ENCODE measurements at places on chromosomes 3 and 15.

- DNase-seq: no peak
Observed at GRCh38 chr3:49388289-49388820, 23.4 kb downstream of the RHOA start.

DNA sequence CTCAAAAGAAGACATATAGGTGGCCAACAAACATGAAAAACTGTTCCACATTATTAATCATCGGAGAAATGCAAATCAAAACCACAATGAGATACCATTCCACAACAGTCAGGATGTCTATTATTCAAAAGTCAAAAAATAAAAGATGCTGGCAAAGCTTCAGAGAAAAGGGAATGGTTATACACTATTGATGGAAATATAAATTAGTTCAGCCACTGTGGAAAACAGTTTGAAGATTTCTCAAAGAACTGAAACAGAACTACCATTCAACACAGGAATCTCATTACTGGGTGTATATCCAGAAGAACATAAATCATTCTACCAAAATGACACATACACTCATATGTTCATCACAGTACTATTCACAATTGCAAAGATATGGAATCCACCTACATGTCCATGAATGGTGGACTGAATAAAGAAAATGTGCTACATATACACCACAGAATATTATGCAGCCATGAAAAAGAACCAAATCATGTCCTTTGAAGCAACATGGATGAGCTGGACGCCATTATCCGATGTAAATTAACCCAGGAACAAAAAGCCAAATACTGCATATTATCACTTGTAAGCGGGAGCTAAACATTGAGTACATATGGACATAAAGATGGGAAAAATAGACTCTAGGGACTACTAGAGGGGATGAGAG is 32.7 kb upstream of the DGKG start:
- no peak for DNase-seq

- DNase-seq: no peak
Observed at GRCh38 chr15:77630956-77631744, 1.6 kb downstream of the LINGO1 start.

- no peak for DNase-seq
Observed at GRCh38 chr3:103919327-103919726, 1447.4 kb upstream of the ALCAM start.

DNA sequence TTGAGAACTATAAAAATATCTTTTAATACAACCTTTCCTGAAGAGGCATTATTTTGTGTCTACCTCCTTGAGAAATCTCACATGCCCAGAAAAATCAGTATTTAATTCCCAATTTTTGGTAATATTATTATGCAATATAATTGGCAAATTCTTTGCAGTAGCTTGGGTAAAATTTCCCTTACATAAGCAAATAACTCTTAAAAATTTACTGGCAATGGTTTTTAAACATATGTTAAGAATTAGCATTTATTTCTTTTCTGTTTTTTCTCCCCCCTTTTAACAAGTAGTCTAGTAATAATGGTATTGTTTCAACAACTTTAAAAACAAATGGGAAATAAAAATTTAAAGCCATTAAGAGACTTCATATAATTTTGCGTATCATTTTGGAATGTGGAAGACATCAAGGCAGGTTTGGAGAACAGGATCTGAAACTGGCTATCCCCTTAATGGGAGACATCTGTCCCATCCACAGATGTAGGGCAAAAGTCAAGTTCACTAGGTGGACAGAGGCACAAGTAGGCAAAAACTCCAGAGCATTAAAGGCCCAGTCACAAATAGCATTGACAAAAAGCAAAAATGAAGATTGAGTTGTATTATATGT is 89.6 kb upstream of the AADACL2 start:
- DNase-seq: no peak

- DNase-seq: no peak
Observed at GRCh38 chr3:193132964-193133363, 108.1 kb upstream of the PLAAT1 start.

DNA sequence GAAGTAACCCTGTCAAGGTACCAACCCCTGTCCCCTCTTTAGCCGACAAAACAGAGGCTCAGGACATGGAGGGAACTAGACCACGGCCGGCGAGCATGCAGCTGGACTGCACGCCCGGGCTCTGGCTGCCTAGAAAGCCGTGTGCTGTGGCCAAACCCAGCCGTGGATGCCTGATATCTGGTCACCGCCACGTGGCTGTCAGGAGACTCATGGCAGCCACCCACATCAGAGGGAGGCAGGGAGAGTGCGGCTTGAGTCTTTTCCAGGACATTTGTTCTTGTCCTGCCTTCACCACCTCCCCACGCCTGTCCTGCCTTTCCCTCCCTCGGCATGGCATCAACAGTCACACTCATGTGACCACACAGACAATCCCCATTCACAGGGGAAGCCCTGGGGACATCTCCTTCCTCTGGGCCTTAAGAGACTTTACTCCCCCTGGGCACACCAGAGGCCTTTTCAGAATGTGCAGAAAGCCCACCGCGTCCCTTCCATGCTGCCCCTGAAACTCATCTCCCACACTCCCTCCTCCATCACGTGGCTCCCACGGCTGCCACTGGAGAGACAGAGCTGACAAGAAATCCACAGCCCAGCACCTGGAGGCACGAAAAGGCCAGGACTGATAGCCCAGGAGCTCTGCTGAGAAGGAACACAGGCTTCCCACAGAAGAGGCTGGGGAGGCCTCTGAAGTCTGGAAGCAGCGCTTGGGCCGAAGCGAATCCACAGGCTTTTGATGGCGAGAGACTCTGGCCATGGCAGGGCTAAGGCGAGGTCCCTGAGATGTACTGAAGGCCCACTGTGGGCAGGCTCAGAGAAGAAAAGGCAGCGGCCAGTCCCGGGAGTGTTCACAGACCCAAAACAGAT is 71.2 kb upstream of the IQSEC1 start:
- DNase-seq: no peak

DNA sequence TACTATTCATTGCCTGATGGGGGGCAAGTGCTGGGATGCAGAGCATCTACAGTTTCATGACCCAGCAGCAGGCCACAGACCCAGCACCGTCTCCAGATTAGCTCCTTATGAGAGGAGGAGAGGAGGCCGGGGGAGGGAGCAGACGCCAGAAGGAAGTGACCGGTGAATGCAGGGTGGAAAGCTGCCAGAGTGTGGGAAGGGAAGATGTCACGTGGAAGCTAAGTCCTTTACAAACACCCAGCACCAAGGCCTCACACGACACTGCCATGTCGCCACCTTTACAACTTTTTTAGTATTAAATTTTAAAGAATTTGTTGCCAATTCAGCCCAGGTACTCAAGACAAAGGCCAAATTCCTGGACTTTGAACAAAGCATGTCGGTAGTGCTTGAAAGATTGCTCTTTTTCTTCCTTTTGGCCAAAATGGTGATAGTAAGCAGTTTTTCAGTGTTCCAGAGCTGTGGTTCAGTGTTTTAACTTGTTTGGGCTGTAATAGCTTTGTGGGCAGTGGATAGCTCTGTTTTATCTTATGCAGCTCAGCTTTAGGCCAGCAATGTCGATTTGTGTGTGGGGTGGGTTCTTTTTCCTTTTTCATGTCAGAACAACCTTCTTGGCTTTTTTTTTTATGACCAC is 58.2 kb downstream of the ZBTB38 start:
- DNase-seq: no peak

DNA sequence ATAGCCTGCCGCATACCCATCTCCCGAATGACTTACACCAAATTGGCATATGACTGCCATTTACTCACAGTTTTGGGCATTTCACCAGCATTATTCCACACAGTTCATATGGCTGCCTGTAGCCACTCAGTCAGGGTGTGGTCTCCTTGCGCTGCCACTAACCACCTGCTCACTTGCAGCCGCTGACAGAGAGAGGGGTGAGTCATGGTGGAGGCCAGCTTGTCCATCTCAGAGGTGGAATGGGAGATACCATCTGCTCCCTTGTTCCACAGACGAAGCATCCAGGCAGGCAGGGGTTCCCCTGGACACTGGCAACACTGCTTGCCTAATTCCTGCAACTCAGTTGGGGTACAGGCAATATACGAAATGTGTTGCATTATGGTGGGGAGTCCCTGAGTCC is 15.6 kb downstream of the CCRL2 start:
- DNase-seq: no peak
